GM12891 (cell line): ENCODE measurements at places on chromosomes 13 and 19.

DNA sequence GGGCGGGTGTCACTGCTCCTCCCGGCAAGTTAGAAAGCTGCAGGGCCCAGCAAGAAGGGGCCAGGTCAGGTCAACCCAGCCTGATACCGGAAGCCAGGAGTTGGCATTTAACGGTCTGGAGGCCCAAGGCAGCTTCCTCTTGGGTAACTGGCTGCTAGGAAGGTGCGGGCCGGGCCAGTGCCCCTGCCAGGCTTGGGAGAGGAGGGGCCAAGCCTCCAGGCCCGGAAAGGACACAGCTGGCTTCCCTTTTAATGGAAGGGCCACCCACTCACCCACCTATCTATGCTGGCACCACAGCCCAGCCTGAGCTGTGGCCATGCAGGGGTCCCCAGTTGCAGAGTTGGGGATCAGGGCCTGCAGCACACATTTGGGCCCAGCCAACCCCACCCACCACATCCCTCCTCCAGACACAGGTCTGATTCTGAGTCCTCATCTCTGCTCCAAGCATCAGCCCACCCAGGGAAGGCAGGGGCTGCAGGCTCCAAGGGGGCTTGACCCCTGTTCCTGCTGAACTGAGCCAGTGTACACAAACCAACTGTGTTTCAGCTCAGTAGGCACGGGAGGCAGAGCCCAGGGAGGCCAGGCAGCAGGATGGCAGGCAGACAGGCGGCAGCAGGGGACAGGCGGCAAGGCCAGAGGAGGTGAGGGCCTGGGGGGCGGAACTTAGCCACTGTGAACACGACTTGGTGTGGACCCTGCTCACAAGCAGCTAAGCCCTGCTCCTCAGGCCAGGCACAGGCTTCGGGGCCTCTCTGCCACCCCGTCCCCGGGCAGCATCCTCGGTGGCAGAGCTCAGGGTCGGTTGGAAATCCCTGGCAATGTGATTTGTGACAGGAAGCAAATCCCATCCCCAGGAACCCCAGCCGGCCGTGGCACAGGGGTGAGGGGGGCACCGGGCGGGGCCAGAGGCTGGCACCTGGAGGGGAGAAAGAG is 40.8 kb downstream of the ZSWIM4 start:
- no peak for DNase-seq

GRCh38 chr13:45511310-45512097 is 46.8 kb downstream of the COG3 start:
- peak; percentile 34 for DNase-seq

DNA sequence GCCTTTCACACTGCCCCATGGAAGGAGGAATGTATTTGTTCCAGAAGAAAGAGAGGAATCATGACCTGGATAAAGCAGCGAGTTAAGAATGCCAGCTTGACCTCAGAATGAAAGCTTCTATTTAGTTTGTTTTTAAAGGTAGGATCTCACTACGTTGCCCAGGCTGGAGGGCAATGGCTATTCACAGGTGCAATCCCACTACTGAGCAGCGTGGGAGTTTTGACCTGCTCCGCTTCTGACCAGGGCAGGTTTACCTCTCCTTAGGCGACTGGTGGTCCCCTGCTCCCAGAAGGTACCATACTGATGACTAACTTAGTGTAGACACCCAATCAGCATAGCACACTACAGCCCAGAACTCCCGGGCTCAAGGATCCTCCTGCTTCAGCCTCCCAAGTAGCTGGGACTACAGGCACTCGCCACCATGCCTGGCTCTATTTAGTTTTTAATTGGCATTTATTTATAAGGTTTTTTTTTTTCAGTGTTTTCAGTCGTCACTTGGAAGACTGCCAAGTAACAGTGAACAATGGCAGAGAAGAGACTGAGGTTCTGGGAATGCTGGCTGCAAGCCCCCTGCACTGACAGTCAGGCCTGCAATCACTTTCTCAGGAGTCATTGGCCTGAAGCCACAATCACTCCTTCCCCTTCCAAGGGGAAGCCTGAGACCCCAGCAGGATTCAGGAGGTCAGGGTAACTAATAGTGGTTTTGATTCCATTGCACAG is 73.1 kb downstream of the EPS15L1 start:
- DNase-seq, result no peak

DNA sequence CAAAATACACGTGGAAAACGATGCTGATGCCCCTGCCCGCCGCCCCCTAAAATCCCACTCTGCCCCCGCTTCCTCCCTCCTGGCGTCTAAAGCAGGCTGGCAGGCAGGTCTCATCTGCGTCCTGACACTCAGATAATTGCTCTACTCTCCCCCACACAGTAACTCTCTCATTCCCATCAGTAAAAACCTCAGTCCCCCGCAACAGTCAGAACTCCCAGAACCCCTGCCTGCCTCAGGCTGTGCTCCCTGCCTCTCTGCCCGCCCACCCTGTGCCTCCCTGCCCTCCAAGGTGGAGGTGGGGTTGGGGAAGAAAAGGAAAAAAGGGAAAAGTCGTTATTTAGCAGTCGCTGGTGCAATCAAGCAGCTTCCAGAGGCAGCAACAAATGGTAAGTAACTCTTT is 473.7 kb downstream of the EFNB2 start:
- no peak for DNase-seq

- no peak for DNase-seq
These were observed 1.8 kb upstream of the SYNE4 start for GRCh38 chr19:36010402-36010801.

GRCh38 chr19:18100710-18101109 is 3.1 kb downstream of the MAST3 start:
- no peak for DNase-seq

- no peak for DNase-seq
These were observed 3.0 kb downstream of the SIGLEC9 start for GRCh38 chr19:51127755-51128154.

DNA sequence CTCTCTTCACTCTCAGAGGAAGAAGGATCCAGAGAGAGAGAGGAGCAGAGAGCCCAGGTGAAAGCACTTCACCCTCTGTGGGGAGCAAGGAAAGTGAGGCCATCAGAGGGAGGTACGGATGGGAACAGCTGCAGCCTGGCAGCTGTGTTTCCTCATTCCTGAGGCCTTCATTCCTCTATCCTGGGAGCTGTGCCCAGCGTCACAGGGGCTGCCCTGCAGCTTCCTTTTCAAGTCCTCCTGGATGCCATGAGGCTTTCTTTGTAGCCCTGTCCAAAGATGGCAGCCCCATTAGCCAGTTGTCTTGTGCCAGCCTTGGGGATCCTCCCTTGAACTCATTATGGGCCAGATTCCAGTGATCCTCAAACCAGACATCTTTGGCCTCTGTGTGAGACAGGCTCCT is 76.8 kb upstream of the PCDH8 start:
- DNase-seq, result no peak

GRCh38 chr13:27008733-27009132 is 162.9 kb downstream of the USP12 start:
- DNase-seq, result no peak

GRCh38 chr13:98792321-98792720 is 39.8 kb upstream of the SLC15A1 start:
- no peak for DNase-seq

- no peak for DNase-seq
These were observed 5.8 kb downstream of the PPP1R37 start for GRCh38 chr19:45098521-45099466.

DNA sequence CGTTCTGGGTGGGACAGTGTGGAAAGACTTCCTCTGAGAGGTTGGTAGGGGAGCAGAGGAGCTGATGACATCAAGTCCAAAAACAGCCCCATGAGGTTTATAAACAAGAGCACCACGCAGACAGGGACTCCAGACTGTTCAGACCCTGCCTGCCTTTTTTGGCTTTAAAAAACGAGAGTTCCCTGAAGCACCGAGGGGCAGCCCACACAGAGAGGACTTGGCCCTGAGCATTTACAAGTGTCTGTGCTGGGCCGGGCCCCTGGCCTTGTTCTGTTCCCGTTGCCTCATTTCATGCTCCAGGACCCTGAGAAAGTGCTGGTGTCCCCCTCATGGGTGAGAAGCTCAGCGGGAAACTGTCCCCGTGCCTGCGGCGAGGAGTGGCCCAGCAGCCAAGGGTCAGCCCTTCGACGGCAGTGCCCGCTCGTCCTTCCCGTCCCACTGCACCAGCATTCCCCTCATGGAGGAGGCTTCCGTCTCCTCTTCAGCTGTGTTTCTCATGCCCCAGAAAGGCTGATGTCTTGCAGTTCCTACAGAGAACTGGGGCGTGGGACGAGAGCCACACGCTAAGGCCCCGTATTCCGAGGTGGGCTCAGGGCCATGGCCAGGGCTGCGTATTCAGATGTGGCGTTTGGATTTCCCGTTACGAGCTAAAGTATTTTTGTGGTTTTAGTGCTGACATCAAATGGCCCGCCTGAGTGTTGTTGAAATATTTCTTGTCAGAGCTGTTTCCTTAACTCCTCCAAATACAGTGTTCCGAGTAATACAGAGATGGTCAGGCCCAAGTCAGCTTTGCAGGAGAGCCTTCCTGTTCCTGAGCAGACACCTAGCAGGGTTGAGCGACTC is 93.5 kb downstream of the ATP11A start:
- DNase-seq, result no peak

DNA sequence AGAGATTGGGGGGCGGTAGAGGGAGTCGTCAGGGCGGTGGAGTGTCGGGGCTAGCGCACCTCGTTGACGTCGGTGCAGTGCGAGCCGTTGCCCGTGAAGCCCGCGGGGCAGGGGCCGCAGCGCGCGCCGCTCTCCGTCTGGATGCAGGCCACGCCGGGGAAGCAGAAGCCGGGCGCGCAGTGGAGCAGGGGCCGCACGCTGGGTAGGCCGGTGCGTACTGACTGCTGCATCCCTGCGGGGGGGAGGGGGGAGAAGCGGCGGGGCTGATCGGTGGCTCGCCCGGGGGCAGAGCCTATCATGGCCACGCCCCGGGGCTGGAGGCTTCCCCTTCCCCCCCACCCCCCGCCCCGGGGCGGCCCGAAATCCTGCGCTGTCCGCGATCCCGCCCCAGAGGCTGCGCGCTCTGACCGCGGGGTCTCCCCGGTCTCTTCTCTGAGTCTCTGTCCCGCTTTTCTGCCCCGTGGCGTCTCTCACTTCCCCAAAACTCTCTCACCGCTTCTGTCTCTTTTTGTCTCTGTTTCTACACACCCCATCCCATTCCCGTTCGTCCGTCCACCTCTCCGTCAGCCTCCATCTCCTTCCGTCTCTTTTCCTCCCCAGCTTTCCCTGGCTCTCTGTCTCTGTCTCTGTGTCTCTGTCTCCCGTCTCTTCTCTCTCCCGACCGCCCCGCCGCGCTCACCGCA is 1.1 kb downstream of the COMP start:
- no peak for DNase-seq

- DNase-seq, result no peak
These were observed 5.2 kb upstream of the TM6SF2 start for GRCh38 chr19:19278315-19278714.
